ENCODE measurements at places on chromosomes 4 and X.

DNA sequence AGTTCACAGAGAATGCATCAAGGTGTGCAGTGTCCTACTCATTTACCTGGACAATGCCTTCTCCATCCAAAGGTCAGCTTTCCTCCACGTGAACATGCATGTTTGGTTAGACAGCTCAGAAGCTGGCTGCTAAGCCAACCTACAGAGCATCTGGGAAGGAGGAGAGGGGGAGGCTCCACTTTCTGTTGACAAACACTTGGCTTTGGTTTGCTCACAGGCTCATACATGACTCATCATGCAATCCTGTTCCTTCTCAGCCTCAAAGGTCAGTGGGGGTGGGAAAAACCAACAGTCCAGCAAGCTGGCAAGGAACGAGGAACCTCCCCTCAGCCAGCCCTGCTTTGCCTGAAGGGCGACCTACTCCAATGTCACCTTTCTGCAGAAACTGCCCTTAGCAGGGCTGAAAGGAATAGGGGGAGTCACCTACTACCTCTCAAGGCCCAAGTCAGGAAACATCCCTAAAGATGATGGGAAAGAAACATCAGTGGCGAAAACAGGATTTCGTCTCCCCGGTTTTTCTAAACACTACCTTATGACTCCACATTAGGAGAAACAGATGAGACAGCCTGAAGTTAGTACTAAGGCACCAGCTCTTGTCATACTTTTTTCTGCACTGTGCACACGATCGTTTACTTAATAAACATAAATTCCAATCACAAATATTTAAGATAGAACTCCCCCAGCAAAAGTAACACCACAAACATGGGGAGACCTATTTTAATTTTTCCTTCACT lies 37.9 kb downstream of the RELL1 start:
- DNase-seq: peak; percentile 95

DNA sequence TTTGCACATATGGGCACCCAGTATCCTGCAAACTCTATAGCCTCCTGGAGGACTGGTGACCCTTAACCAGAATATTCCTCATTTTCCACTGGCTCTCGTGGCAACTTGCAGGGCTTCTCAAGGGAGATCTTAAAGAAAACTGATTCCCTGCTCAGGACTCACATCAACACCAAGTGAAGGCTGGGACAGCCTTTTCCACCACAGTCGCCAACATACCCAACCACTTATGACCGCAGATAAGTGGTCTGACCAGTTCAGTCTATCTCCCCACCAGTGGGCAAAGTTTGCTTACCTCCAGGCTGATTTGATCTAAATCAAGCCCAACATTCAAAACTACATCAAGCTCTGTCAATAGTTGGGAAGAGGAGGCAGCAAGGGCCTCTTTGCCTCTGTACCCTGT lies 289.3 kb upstream of the GATB start:
- no peak for DNase-seq

- peak; percentile 8 for DNase-seq
Measured at GRCh38 chrX:9729171-9729885, 36.3 kb downstream of the GPR143 start.

DNA sequence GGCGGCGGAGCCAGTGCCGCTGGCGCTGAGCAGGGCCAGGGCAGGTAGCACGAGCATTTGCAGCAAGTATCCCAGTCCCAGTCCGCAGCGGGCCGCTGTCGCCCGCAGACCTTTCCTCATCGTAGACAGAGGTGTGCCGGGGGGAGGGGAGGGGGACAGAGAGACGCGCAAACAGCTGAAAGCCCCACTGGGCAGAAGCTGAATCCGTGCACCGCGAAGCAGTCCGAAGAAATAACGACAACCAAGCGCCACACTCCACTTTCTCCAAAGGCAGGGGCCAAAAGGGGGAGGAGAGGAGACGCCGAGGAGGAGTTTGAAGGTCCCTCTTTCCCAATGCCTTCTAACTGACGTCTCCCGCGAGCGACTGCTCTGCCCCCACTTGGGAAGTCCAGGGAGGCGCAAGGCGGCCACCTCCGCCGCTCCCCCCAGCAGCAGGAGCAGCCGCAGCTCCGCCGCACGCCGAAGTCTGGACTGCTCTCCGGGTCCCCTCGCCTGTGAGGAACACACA lies at the start of gene UNC5C:
UNC5C (minus strand) TSS at position 236 of the 508 bp plus-strand sequence.
- peak; percentile 85 for DNase-seq

- no peak for DNase-seq
Measured at GRCh38 chrX:11666164-11666563, 444 bp upstream of the ARHGAP6 start.

DNA sequence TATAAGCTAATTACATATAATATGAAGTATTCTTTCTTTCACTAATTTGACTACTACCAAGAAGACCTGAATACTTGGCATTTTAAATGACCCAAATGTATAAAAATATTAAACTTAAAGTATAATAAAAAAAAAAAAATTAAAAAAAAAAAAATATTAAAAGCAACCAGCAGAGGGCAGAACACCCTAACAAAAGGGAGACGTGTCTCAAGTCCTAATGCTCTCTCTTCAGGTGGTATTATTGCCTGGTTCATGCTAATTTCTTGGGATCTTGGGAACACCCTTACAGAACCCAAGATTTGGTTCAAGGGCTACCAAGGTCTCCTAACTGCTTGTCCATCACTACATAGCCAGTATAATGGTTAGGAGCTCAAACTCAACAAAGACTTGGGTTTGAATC lies 754.8 kb downstream of the RAB28 start:
- peak; percentile 48 for DNase-seq

DNA sequence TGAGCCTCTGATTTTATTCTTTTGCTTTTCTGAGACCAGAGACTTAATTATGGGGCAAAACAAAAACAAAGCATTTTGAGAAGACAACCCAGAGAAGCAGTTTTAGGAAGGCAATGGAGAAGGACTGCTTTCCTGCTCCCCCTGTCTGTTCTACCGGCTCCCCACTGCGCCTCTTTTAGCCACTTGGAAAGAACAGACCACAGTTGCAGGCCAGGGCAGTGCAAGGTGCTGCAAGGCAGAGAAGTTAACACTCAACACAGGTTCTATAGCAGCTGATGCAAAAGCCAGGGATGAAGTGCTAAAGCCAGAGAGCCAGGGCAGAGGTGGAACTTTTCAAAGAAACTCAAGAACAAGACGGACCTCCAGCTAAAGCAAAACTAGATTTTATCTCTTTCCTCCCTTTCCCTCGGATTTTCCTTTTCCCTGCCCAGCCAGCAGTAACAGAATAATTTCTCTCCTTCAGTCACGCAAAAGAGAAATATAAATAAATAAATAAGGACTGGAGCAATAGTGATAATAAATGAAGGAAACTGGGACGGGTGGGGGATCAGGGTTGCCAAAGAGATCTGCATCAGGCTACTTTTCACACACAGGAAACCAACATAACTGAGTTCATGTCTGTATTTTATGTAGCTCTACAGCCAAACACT lies 10.4 kb downstream of the SH3RF1 start:
- DNase-seq: no peak

DNA sequence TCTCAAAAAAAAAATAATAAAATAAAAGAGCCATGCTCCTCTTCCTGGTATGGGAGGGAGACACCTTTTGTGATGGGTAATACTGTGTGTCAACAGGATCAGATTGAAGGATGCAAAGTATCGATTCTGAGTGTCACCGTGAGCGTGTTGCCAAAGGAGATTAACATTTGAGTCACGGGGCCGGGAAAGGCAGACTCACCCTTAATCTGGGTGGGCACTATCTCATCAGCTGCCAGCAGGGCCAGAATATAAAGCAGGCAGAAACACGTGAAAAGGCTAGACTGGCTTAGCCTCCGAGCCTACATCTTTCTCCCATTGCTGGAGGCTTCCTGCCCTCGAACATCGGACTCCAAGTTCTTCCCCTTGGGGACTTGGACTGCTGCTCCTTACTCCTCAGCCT lies 95.4 kb downstream of the SHOX start:
- DNase-seq: no peak

Measured in fibroblast of pulmonary artery (primary cell).